ENCODE measurements at places on chromosomes 11 and 22.
A peak's percentile ranks its signal among the peaks of the same experiment; 100 is the strongest.

GRCh38 chr11:71381781-71382505 lies 66.2 kb downstream of the DHCR7 start:
- peak; percentile 47 for DNase-seq

- DNase-seq, result peak; percentile 7
These were observed 82.0 kb upstream of the SC5D start for GRCh38 chr11:121210445-121211080.

GRCh38 chr11:66676931-66677598 lies 622 bp downstream of the RBM4B start:
- DNase-seq, result no peak

DNA sequence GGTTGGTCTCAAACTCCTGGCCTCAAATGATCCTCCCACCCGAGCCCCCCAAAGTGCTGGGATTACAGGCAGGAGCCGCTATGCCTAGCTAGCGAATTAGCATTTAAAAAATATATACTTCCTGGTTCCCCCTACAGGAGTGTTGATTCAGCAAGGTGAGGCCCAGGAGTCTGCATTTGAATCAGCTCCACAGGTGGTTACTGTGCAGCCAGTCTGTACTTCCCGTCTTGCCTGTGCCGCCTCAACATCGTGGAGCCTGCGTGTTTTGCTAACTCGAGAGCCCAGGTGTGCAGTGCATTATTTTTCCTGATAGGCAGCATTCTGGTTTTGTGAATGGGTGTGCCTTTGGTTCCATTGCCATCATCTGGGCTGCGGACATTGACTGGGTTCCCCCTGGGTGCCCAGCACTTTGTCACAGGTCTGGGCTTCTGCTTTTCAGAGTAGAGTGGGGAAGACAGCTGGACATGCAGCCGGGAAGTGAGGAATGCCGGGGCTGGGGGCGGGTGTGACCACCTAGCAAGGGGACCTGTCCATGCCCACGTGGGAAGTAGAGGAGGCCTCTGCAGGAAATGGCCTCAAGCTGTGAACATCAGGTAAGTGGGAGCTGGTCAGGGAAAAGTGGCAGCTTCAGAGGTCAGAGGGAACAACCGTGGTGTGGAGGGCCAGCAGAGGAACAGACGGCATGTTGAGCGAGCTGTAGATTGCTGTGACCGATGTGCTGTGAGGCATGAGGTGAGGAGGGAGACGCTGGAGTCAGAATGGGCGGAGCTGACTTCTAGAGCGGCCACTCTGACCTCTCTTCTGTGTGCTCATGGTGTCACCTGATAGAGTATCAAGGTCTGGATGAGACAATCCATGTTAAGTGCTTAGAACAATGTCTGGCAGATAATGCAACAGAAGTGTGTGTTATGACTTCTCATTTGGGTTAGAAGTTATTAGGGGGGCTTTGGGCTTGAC lies 42.2 kb downstream of the PPFIA1 start:
- no peak for DNase-seq
